ENCODE measurements at places on chromosomes 12 and 14. TPM values are rescaled to one million over a fixed set of nuclear protein-coding genes. Genes with fewer than 3 reads are reported as not detected.

DNA sequence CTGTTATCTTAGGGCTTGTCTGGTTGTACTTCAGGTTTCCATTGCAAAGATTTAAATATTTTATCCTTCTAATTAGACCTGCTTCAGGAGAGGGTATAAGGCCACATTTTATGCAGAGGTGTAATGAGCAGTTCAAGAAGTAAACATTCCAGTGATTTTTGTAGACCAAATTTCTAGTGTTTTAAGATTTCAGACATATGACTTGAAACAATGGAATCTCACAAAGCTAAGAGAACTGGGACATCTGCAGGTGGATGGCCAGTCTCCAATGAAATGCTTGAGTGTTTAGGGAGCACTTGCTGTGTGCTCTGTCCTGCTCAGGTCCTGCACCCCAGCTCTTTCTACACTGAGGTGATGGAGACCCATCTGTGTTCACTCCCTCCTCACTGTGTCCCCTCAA is 7.9 kb downstream of the C14orf132 start:
- DNase-seq = no peak

- DNase-seq = no peak
Observed at GRCh38 chr12:14982991-14983390, 10.1 kb downstream of the PDE6H start.

Gene ASB2
- total RNA-seq = 66.5 TPM

GRCh38 chr12:84982888-84983287 is 53.2 kb downstream of the TSPAN19 start:
- no peak for DNase-seq

DNA sequence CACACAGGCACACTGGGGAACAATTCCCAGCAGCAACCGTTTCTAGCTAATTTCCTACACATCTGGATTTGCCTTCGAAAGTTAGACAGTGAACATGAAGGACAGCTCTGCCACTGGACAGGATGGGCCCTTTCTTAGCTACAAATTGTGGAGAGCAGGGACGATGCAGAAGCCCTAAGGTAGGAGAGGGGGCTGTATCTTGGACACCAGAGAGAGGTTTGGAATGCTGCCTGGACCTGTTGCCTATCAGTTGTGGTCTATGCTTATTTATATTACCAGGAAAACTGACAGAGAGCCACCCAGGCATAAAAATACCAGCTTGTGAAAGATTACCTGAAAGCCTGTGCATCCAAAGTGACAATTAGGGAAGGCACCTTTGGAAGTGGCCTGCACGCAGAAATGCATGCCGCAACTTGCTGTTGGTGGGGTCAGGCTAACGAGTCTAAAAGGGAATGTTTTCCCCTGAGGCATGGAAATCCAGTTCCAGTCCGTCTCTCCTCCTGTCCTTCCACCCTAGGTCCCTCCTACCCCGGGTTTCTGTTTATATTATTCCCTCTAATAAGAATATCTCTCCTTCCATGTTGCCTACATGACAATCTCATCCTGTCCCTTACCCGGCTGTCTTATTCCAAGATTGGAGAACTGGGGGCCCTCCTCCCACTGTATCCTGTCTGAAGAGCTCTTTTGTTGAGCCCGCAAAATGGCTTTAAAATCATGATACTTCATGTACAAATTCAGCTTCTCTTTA is 60.2 kb downstream of the MDM2 start:
- DNase-seq = no peak

Gene TAC3
- total RNA-seq = not detected

DNA sequence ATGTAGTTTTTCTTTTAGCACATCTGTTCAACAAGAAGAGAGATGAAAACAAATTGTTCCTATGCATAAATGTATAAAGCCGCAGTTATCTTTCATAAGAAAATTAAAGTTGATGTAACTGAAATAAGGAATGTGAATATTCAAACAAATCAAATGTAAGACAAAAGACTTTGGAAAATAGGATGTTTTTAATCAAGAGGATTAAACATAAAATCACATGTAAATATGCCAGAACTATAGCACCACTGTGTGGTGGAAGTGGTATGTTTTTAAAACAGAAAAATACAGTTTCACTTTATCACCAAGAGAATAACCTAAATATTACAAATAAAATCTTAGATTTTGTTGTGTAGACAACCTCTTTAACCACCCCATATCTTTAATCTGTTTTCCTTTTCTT is 40.4 kb downstream of the CAPS2 start:
- no peak for DNase-seq

Gene KRT6C
- total RNA-seq = not detected

GRCh38 chr12:91523831-91524230 is 341.2 kb upstream of the DCN start:
- DNase-seq = no peak

- DNase-seq = no peak
Observed at GRCh38 chr14:96203116-96203515, 1.5 kb upstream of the BDKRB2 start.

DNA sequence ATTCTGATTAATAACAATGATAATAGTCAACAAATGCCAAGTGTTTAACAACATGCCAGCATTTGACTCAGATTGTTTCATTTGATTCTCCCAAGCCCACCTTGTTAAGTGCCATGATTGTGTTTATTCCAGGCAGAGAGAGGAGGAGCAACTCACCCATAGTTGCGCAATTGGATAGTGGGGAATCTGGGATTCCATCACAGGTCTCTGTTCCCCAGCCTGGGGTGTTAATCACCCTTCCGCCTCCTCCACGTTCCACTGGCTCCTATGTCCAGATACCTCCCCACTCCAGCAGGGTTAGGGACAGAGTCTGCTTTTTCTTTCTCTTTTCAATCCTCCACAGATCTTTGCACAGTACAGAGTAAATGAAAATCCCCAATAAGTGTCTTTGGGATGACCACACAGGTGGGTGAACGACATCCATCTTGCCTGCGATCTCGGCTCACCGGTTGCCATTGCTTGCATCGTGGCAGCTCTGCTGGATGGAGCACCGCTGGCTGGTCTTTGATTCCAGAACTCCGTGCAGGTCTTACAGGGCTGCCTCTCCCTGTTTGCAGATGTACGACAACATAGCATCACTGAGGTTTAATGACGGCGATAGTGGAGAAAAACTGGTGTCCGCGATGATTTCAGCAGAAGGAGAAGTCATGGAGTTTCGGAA is 78.8 kb downstream of the DNAH10 start:
- DNase-seq = no peak

GRCh38 chr12:122226366-122227125 is 694 bp upstream of the DIABLO start:
- no peak for DNase-seq

Gene NRIP2
- 3.6 TPM for total RNA-seq

Gene SERPINA5
- 5.2 TPM for total RNA-seq

GRCh38 chr12:131836193-131836592 is 8.0 kb downstream of the MMP17 start:
- no peak for DNase-seq

Gene ATP2B1
- 37.6 TPM for total RNA-seq

Gene PYGL
- total RNA-seq = 45.5 TPM

- no peak for DNase-seq
Observed at GRCh38 chr12:10307630-10308029, at the start of gene KLRD1. KLRD1 (plus strand) TSS chr12:10307870; CDS start chr12:10308078, 208 bp downstream.

Gene RBMS2
- total RNA-seq = 60.5 TPM

GRCh38 chr14:102900631-102901571 is 21.6 kb upstream of the AMN start:
- peak; percentile 67 for DNase-seq

DNA sequence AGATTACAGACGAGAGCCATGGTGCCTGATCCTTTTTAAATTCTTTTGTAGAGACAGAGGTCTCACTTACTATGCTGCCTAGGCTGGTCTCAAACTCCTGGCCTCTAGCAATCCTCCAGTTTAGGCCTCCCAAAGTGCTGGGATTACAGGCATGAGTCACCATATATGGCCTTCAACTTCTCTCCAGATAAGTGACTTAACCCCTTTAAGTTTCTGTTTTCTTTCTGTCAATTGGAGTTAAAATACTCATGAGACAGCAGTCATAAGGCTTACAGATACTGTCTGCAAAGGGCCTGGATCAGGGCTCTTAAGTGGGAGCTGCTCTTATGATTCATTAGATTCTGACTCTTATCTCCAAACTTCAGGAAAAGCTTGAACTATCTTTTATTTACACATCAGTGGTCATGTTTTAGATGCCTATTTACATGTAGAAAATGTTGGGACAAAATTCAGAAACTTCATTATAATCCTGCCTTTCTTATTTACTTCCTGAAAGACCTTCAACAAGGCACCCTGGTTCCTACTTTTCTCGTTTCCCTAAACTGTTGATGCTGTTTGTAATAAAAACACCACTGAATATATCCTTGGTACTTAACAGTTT is 271.5 kb upstream of the TBX3 start:
- no peak for DNase-seq

DNA sequence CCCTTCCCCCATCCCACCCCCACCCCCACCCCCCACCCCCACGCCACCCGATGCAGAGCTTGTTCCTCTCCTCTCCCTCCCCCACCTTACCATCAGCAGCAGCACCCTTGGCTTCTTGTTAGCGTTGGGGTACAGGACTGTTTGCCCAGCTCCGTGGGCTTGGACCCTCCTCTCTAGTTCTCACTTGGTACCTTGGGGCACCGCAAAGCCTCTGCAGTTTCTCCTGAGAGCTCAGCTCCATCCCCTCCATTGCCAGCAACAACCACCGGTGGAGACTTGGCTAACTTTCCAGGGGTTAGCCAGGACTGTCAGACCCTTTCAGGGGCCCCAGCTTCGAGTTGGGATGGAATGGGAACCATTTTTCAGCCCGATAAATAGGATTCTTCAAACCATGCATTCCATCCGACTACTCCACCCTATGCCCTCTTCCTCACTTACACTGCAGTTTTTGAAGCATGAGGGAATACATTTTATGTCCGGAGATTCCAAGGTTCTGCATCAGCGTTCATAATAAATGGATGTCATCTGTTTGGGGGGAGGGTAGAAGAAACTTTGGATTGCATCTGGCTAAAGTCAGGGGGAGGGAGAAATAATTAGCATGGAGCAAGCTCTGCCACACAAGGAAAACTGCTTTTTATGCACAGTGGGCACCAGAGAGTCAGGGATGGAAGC is 1.1 kb downstream of the SCN8A start:
- no peak for DNase-seq

DNA sequence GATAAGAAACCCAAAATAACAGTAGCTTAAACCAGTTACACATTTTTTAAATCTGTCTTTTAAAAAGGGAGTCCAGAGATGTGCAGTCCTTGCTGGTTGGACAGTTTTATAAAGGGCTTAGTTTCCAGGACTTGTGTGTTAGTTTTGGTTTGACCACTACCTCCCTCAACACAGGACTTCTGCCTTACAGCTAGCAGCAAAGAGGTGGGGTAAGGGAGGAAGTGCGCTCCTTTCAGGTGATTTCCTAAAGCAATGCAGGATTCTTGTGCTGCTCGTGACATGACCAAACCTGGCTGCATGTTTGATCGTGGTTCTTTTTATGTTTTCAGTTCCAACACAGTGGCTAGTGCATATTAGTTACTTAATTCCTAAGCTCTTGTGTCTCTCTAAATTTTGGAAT is 266.2 kb downstream of the TMTC2 start:
- no peak for DNase-seq

DNA sequence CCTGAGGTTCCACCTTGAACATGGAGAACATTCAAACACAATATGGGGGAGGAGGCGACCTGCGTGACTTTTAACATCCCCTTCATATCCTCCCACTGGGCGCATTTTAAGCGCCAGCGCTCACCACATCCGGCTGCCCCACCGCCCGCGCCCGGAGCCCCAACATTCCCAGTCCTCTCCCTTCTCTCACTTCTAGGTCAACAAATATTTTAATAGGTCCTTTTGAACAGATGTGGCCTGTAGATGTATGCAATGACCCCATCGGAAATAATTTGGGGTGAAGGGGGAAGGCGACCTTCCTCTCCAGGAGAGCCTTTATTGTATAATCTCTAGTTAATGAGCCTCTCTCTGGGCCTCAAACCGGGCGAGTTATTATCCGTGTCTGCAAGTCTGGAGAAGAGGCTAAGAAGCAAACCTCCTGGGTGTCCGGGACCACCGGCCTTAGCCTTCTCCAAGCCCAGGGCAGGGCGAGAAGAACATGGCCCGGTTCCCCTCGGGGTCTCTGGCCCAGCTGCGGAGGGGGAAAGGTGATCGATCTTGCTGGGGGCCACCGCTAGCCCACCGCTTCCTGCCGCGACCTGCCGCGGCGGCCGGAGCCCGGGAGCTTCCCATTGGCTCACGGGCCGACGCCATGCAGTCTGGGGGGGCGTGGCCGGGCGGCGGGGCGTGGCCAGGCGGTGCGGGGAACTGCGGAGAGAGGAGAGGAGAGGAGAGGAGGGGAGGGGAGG is 83.2 kb upstream of the HMGA2 start:
- DNase-seq = peak; percentile 84

GRCh38 chr12:119181202-119181601 is 2.5 kb downstream of the HSPB8 start:
- DNase-seq = no peak

DNA sequence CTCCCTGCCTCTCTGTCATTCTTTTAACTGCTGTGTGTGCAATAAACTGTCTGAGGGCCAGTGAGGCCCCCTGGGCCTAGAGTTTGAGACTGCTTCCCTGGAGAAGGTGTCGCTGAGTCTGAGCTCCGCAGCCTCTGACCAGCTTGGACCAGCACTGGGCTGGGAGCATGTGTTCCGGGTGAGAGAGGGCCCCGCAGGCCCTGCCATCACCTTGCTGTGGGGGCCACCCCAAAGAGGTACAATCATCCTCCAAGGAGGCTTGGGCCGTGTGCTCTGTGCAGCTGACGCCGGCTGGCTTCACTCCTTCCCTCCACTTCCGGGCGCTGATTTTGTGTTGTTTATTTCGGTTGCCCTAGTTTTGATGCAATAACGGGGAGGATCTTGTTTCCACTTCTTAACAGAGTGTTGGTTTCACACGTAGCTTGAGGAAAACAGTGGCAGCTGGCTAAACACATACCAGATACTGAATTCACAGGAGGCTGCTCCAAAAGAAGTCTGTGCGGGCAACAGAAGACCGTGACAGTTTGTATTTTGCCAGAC is 121.6 kb downstream of the TMEM132C start:
- no peak for DNase-seq

GRCh38 chr14:36019126-36019525 is 157.4 kb downstream of the PTCSC3 start:
- no peak for DNase-seq

Gene LRRC43
- total RNA-seq = not detected

GRCh38 chr14:79528828-79529416 is 682.4 kb downstream of the DIO2 start:
- DNase-seq = no peak

- DNase-seq = no peak
Observed at GRCh38 chr12:38934686-38935085, 29.3 kb upstream of the CPNE8 start.

- DNase-seq = peak; percentile 79
Observed at GRCh38 chr14:101505236-101505970, 55.9 kb upstream of the DIO3 start.

GRCh38 chr14:54653712-54654469 is 87.0 kb downstream of the SAMD4A start:
- peak; percentile 88 for DNase-seq

DNA sequence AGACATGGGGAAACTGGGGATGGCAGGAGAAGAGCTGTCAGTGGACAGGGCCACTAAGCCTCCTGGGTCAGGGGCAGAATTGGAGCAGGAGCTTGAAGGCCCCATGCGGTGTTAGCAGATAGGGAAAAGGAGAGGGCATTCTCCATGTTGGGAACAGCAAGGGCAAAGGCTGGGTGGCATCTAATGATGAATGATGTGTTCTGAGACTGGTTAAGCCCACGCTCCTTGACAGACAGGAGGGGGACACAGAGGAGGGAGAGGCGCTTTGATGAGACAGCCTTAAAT is 63.0 kb downstream of the CLMN start:
- no peak for DNase-seq

Gene CRIP1
- total RNA-seq = 122 TPM

Gene POTEG
- not detected for total RNA-seq

Gene FAM186B
- total RNA-seq = not detected

Gene SPX
- total RNA-seq = not detected

GRCh38 chr12:2332947-2333346 is 280.2 kb downstream of the CACNA1C start:
- no peak for DNase-seq

Data from posterior vena cava (tissue), 2 donors.